ENCODE measurements at places on chromosomes 16 and 17.

GRCh38 chr16:14427371-14427948 is 202.6 kb downstream of the PARN start:
- DNase-seq, result no peak

GRCh38 chr17:80695979-80696378 is 151.3 kb downstream of the RPTOR start:
- DNase-seq, result no peak

DNA sequence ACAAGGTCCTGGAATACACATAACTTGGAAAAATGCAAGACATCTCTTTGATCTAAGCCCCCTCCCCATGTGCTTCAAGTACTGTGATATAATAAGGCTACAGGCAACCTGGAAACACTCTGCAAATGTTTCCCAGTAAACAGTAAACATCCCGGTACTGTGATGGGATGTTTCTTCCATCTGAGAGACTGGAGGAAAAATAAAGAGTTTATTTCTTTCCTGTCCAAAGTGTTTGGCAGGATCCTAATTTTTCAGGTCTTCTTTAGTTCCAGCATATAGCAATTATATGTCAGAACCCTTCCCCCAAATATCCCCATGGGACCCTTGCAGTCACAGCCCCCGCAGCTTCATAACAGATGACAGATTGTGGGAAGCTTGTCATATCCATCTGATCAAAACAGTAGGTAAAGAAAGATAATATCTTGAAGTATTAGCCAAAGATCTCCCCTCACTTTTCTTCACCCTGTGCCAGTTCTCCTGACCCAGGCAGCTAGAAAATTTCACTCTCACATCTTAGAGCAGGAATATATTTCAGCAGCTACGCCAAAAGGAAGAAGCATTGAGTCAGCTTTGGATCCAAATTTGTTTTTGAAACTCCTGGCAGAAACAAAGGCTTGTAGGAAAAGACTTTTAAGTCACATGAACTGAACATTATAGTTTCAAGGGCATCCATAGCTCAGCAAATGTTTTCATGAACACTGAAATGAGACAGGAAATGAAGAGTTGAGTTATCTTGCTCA is 141.3 kb downstream of the HS3ST3A1 start:
- DNase-seq, result no peak

DNA sequence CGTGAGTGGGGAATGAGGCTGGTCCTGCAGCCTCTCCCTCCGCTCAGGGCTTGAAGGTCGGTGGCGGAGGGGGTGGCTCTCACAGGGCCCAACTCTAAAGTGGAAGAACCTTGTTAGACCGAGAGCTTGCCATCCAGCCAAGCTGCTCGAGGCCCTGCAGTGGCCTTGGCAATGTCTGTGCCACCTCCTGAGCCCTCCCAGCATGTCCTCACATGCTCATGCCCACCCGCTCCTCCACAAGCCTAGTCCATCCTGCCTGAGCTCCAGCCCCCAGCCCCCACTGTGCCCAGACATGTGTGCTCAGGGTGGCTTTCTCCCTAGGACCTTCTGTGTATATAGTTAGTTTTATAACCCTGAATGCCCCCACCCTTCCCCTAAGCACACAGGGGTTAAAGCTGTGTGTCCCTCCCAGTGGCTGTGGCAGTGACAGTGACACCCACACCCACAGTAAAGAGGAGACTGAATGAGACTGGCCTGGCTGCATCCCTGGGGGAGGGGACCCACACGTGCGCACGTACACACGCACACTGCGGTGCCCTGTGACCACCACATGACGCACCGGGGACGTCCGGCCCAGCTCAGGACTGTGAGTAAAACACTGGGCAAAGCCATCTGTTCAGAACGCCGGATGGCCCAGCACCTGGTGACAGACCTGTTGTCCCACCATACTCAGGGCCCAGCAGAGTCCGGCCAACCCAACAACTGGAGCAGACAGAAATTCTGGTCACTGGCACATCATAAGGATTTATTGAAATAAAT is 15.6 kb downstream of the PDK2 start:
- DNase-seq, result no peak
